ENCODE measurements at places on chromosomes 1 and 21.

GRCh38 chr1:236110137-236110536 lies 32.2 kb upstream of the GPR137B start:
- no peak for DNase-seq

GRCh38 chr1:245834002-245834401 lies 673.1 kb downstream of the SMYD3 start:
- no peak for DNase-seq

DNA sequence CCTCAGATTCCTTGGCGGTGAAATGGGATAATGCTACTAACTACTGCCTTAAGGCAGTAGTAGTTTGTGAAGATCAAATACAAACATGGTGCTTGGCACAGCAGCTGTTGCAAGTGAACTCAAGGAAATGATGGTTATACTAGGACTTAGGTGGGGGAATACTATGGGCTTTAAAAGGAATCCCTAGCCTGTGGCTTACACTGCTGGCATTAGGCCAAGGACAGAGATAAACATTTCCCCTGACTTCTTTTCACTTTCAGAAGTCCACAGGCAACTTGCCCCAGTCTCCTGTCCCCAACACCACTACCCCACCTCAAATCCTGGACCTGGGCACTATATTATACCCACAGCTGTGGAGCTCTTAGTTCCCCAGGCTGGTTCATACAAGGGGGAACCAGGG lies 13.1 kb upstream of the VAMP4 start:
- DNase-seq, result no peak

- no peak for DNase-seq
Observed at GRCh38 chr1:116826818-116827606, 72.8 kb downstream of the CD2 start.

DNA sequence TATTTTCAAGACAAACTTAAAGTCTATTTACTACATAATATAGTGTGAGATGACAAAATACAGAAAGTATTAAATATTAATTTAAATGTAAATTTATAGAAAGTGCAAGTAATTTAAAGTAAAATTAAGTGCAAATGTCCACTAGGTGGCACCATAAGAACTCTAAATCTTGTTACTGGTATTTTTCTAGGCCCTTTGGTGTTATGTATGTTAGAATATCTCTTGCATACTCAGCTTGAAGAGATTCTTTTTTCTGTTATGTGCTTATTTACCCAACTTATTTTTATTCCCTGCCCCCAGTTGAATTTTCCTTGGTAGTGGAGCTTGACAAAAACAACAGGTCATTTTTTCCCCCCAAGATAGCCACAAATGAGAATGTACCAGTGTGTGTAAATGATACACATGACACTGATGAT lies 71.5 kb downstream of the RPS6KC1 start:
- no peak for DNase-seq

GRCh38 chr1:116835161-116835560 lies 74.6 kb upstream of the PTGFRN start:
- DNase-seq, result no peak

GRCh38 chr1:84245563-84245962 lies 55.9 kb upstream of the SAMD13 start:
- DNase-seq, result no peak

DNA sequence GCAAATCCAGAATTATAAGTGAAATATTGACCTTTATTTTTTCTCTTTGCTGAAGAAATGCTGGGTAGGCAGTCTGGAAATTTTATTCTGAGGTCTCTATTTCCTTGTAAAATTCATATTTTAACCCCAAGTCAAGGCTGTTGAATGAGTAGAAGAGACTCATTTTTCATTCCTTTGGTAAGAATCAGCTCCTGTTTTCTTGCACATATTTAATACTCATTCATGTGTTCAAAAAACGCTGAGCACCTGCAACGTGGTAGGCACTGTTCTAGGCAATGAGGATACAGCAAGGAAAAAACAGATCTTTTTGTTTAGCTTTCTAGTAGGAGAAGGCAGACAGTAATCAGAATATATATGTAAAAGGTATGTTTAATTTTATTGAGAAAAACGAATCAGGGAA lies 1.5 kb downstream of the PRKAA2 start:
- DNase-seq, result no peak

- DNase-seq, result no peak
Observed at GRCh38 chr1:90963651-90964050, 58.2 kb downstream of the ZNF644 start.

- DNase-seq, result no peak
Observed at GRCh38 chr21:45623436-45623835, 20.1 kb upstream of the PCBP3 start.

- DNase-seq, result no peak
Observed at GRCh38 chr1:161009602-161010211, 11.2 kb downstream of the F11R start.

DNA sequence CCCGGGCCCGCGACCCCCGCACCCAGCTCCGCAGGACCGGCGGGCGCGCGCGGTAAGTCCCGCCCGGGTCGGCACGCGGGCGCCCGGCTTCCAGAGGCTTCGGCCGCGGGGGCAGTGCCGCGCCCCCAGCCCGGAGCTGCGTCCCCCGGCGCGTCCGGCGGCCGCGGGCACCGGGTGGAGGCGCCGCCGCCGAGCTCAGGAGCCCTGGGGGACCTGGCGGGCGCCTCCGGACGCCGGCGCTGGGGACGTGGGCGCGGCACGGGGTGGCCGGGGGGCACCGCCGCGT lies 227 bp downstream of the NBL1 start:
- DNase-seq, result no peak

DNA sequence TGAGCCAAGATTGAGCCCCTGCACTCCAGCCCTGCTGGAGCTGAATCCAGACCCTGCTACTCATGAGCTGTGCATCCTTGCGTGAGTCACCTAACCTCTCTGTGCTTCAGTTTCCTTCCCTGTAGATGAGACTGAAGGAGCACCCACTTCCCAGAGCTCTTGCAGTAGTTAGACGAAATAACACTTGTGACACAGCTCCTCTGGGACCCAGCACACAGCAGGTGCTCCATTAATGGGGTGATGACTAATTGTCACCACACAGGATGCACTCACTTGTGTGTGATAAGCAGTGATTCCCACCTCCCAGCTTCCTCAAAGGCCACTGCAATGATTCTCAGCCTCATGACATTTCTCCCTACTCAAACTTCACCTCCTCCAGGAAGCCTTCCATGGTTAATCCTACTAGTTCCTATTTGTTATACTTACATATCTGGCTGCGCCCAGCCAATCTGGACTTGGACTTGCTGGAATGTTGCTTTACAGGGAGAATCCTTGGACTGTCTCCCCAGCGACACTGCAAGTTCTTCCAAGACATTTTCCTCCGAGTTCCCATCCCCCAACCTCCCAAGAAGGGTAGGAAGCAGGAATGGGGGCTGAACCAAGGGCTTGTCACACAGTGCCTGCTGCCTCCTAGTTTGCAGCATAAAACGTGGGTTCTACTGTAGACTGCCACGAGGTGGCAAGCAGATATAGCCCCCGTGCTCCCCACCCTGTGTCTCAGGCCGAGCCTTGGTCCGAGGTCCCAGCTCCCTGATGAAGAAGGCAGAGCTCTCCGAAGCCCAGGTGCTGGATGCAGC lies 17.2 kb downstream of the DRAXIN start:
- DNase-seq, result no peak

- DNase-seq, result no peak
Observed at GRCh38 chr1:180287988-180288705, 58.1 kb downstream of the LHX4 start.

- no peak for DNase-seq
Observed at GRCh38 chr1:21149430-21149854, 27.3 kb downstream of the EIF4G3 start.
